ENCODE measurements at places on chromosomes 1 and 21.

DNA sequence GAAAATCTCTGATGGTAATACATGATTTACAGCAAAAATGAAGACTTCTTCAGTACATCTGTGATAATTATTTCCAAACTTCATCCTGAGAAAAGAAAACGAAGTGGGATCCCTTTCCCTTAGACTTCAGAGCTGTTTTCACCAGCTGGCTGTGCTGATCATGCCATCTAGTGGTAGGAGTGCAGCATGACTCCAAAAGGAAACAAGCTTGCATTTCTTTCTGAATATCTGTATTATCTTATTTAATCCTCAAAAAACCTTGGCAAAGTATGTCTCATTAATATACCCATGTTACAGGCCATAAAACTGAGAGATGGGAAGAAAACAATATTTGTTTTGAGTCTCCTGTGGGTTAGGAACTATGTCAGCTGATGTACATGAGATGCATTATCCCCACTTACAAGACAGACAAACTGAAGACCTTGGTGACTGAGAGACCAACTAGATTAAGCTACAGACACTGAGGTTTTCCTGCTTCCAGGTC is 9.8 kb upstream of the GJA8 start:
- no peak for DNase-seq

GRCh38 chr1:9909234-9910046 is 629 bp downstream of the CTNNBIP1 start:
- peak; percentile 86 for DNase-seq

DNA sequence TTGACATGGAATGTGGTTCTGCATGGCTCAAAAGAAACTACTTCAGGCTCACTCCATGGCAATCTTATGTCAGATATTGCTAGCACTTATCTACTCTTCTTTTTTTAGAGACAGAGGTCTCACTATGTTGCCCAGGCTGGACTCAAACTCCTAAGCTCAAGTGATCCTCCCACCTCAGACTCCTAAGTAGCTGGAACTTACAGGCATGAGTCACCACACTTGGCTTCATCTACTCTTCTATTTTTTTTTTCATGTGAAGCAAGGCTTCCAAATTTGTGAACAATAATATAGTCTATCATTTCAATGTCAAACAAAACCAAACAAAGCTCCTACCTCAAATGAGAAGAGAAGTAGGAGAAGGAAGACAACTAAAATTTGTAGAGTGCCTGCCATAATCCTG is 7.5 kb upstream of the PSEN2 start:
- DNase-seq, result no peak

- DNase-seq, result no peak
These were observed 17.3 kb upstream of the TTC4 start for GRCh38 chr1:54698346-54698745.

- no peak for DNase-seq
These were observed 919 bp upstream of the CELSR2 start for GRCh38 chr1:109248444-109248796.

- no peak for DNase-seq
These were observed 53.1 kb upstream of the PPP2R5A start for GRCh38 chr1:212232090-212232489.

DNA sequence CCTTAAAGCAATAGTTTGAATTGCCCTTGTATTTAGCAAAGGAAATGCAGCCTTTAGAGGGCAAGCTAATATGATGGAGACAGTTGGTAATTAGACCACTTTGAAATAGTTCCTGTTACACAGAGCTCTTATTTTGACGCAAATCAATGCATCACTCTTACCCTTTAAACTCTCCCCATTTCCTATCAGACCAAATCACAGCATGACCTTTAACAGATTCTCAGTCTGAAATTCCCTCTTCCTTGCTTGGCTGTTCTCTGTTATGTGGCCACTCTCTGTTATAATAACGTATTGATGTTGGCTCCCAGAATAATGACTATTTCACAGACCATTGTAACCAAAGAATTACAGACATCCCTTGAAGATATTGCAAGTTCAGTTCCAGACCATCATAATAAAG is 66.9 kb upstream of the NGF start:
- DNase-seq, result no peak

Data from posterior cingulate gyrus (tissue), 11 donors.